ENCODE measurements at places on chromosomes 7 and 10. TPM values are rescaled to one million over a fixed set of nuclear protein-coding genes. Genes with fewer than 3 reads are reported as not detected.

GJD4 gene
- total RNA-seq: not detected

ASB4 gene
- not detected for total RNA-seq

TMEM106B gene
- total RNA-seq: 74.0 TPM

CD36 gene
- total RNA-seq: 91.5 TPM

SEMA3E gene
- total RNA-seq: 22.1 TPM

PALD1 gene
- total RNA-seq: 15.9 TPM

CDC14C gene
- total RNA-seq: not detected

CPA2 gene
- total RNA-seq: not detected

DNA sequence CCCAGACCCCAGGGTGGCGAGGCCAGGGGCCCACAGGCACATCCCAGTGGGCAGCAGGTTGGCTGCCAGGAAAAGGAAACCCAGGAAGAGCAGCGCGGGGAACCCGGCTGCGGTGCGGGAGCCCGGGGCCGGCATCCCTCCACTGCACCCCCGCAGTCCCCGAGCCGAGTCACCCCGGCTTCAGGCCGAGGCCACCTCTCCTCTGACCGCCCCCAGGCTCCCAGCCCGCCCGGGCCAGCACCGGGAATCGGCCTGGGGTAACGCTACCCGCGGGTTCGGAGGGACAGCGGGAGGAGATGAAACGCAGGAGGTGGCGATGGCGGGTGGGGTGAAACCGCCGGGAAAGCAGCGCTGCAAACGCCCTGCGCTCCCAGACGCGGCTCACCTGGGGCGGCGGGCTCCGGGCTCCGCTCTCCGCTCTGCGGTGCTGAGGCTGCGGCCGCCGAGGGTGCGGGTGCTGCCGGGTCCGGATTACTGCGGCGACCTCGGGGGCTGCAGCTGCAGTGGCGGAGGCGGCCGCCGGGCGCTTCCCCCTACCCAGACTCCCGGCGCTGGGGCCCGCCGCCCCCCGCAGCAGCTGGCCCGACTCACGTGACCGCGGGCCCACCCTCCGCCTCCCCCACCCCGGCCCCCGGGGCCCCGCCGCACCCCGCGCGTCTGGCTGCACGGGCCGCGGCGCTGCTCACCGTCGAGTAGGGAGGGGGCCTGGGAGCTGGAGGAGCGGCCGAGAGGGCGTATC is at the start of gene SCRN1:
Gene SCRN1, minus strand, starts transcription at position 545 of the 739 bp plus-strand sequence. CDS start 20,734 bp downstream, outside the sequence.
- peak; percentile 65 for ATAC-seq

GRCh38 chr7:128030263-128030653 is 979 bp downstream of the LRRC4 start:
- no peak for ATAC-seq

- ATAC-seq: no peak
These were observed 69.0 kb upstream of the LRRC17 start for GRCh38 chr7:102843850-102844249.

DNA sequence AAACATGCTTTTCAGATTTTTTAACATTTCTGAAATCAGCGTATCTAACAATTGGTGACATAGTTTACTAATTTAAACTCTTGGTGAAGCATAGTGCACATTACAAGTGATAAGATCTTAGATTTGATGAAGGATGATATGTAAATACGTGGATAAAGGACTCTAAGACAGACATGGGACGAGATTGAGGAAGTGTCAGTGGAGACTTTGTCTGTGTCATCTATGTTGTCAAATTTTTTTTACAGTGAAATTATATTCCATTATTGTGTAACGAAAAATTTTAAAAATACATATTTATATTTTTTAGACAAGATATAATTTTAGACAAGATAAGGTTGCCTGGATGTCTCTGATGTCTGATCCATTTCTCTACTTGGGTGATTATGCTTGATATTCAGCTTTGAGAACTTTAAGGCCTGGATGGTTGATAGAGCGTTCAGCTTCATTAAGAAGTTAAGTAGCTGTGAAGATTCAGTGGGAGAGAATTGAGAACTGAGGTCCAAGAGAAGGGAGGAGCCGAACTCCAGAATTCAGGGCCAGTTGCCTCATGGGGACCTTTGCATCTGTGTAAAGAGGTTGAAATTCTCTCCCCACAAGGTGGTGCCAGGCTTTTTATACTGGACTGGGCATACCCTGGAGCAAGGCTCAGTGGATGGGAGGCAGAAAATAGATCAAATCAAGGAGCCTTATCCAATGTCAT is 62.7 kb downstream of the KAT6B start:
- ATAC-seq: no peak

DNA sequence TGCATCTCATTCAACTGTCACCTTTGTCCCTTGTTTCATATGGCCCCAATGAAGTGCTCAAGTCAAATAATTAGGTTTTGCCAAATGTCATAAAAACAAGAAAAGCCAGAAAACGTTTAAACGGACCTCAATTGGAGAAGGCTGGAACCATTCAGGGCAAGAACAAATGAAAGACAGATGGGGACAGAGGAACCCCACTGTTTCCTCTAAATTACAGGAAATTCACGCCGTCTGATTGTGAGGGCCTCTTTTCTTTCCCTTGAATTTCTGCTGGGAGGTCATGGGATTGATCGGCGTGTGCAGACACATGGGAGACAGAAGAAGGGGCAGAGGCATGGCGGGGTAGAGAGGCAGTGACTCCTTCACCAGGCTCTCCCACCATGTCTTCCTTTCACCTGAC is 656.4 kb downstream of the KCNMA1 start:
- ATAC-seq: no peak

DNA sequence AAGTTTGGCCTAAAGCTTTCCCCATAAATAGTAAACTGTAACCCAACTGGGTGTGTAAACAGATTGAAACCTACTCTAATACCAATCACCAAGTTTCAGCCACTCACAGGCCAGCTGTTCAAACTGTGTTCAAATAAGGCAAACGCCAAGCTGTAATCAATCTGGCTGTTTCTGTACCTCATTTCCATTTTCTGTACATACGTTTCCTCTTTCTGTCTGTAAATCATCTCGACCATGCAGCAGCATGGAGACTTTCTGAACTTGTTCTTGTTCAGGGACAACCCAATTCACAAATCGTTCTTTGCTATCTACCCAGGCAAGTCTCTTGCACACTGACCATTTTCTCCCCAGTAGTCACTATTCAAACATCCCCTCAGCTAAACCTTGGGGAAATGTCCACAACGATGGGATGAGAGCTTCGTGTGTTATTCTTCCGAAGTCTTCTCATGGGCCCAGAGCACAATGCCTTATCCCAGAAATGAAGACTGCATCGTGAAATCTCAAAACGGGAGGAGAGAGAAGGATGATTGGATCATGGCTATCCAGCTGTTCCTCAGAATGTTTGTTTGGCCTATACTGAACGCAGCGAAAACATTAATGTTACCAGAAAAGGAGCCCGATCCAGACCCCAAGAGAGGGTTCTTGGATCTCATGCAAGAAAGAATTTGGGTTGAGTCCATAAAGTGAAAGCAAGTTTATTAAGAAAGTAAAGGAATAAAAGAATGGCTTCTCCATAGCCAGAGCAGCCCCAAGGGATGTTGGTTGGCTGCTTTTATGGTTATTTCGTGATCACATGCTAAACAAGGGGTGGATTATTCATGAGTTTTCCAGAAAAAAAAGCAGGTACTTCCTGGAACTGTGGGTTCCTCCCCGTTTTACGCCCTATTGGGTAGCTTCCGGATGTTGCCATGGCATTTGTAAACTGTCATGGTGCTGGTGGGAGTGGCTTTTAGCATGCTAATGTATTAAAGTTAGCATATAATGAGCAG is 86.2 kb downstream of the SLC16A9 start:
- ATAC-seq: no peak

DNA sequence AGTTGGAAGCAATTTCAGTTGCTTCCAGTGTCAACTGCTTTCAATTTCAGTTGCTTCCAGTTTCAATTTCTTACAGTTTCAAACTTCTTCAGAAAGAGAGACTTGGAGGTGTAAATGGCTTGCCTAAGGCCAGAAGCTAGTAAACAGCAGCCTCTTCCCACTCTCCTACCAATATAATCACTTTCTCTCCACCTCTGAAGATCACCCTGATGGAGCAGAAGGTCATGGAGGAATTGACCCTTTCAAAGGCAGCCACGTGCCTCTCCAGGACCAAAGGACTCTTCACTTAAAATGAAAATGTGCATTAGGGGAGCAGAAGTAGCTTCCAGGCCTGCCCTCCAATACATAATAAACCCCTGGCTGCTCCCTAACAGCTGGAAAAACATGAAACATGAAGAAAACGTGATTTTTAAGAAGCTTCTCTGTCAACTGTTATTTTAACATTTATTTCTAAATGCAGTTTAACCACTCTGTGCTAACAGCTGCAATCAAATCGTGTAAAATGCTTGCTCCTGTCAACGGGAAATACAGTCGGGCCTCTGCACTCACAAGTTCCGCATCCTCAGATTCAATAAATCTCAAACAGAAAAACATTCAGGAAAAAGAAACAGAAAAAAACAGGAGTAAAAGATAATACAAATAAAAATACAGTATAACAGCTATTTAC is 1020.6 kb downstream of the XPNPEP1 start:
- no peak for ATAC-seq

DNA sequence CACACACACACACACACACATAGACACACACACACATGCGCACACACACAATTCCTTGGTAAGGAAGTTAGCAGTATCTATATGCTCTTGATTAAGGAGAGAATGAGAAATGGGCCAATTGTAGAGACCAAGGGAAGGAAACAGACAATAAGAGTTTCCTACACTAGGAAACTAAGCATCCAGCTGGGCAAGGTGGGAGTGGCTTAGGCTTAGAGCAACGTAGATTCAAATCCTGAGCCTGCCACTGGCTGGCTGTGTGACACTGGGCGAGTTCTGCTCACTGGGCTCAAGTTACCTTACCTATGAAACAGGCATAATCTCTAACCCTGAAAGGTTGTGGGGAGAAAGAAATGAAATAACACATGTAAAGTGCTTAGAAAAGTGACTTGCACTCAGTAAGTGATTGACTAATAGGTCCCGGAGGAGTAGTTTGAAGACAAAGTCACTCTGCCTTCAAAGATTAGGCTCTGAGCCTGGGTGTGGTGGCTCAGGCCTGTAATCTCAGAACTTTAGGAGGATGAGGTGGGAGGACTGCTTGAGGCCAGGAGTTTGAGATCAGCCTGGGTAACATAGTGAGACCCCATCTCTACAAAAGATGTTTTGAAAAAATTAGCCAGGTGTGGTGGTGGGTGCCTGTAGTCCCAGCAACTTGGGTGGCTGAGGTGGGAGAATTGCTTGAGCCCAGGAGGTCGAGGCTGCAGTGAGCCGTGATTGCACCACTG is 701.4 kb downstream of the PARD3 start:
- ATAC-seq: no peak

DNA sequence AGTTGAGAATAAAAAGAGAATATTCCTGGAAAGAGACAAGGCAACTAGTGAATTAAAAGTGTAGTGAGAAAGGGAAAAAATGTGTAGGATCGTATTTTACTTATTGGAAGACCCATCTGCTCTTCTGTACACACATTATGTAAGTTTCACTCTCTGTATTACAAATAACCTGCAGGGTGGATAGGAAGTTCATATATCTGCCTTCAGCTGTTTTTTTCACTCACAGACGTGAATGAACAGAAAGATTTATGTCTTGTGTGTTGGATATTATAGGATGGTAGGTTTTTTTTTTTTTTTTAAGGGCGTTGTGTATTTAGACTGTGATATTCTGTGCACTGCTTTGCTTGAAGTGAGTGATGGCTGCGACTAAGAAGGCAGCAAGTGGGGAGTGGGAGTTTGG is 266.5 kb downstream of the AUTS2 start:
- no peak for ATAC-seq

GRCh38 chr10:30510932-30511700 is 77.1 kb downstream of the MAP3K8 start:
- ATAC-seq: peak; percentile 3

DNA sequence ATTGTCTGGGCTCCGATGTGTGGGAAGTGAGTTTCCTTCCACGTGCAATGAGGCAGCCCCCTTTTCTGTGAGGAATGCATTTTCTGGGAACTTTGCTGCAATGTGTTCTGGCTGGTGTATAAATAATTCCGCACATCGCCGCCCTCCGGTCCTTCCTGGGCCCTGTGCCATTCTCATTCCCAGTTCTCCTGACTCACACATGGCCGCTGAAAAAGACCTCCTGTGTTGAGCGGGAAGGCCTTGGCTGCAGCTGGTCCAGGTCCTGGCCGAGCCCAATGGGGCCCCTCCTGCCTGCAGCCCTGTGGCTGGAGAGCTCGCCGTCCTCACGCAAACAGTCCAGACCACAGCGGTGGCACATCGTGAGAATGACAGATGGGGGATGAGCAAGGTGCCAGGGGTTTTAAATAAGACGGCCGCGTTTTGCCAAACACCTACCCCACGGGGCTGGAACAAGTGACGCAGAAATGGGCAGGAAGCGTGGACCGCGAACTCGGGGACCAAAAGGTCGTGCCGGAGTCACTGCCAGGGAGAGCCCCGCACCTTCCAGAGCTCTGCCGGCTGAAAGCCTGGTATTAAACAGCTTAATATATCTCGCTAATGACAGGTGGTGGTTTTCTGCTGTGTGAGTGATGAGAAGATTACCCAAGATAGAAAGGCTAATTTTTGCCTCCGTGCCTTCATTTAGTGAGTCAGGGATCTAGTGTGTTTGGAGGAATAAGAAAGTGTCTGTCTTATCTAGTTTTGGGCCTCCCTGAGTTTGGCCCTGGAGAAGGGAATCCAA is 37.0 kb downstream of the FAM20C start:
- peak; percentile 90 for ATAC-seq

GRCh38 chr7:20596653-20597052 is 18.8 kb upstream of the ABCB5 start:
- ATAC-seq: no peak

GRCh38 chr10:35979116-35979515 is 337.0 kb upstream of the FZD8 start:
- no peak for ATAC-seq

- no peak for ATAC-seq
These were observed 359.8 kb downstream of the FRMD4A start for GRCh38 chr10:13970957-13971353.

GRCh38 chr10:101121654-101122031 is 9.5 kb upstream of the TLX1 start:
- ATAC-seq: no peak

DNA sequence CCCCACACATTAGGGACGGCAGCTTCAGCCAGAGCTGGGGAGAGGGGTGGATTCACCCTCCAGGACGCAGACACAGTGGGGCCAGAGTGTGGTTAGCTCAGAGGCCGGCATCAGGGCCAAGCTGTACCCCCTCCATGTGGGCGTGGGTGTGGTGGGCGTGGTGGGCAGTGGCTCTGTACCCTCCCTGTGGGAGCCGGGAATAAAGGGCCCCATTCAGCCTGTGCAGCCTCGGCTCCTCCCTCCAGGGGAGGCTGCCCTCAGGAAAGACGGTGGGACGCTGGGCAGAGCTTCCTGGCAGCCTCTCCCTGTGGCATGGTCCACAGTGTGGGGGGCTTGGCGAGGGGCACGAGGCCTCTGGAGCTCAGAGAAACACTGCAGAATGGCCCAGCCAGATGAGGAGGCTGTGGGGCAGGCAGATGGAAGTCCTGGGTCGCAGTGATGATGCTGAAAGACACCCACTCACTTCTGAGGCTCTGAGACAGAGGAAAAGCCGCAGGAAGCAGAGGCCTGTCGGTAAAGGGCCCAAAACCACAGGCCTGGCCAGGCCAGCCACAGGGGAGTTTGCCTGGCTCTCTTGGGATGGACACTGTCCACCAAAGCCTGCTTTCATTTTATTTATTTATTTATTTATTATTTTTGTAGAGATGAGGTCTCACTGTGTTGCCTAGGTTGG is 108.0 kb downstream of the SH3PXD2A start:
- no peak for ATAC-seq

- no peak for ATAC-seq
These were observed 75.7 kb downstream of the VWDE start for GRCh38 chr7:12327922-12328321.
